ENCODE measurements at places on chromosomes 5 and 9. TPM values are rescaled to one million over a fixed set of nuclear protein-coding genes. Genes with fewer than 3 reads are reported as not detected.

- no peak overlapping the region for H3K4me3 ChIP-seq
- DNase-seq = peak; percentile 63
- no peak overlapping the region for H3K27ac ChIP-seq
Measured at GRCh38 chr9:38345851-38346755, 46.4 kb upstream of the ALDH1B1 start.

GRCh38 chr5:62762503-62762902 lies 183.9 kb downstream of the LRRC70 start:
- no peaks in the 10 kb centered on the region for H3K4me1 ChIP-seq
- H3K4me3 ChIP-seq = no peak overlapping the region
- DNase-seq = no peak

GRCh38 chr5:64340293-64340692 lies 165.5 kb upstream of the RGS7BP start:
- no peaks in the 10 kb centered on the region for H3K4me1 ChIP-seq
- H3K4me3 ChIP-seq = no peak overlapping the region
- H3K27ac ChIP-seq = no peak overlapping the region
- DNase-seq = no peak
- H3K27me3 ChIP-seq = no peaks in the 10 kb centered on the region
- H3K36me3 ChIP-seq = no peaks in the 10 kb centered on the region

GRCh38 chr5:73230264-73231245 lies 57.6 kb downstream of the TMEM174 start:
- H3K36me3 ChIP-seq = no peaks in the 10 kb centered on the region
- H3K4me1 ChIP-seq = peaks cover 22% of the 10 kb centered on the region
- no peak for DNase-seq
- H3K27ac ChIP-seq = no peak overlapping the region
- H3K4me3 ChIP-seq = no peak overlapping the region
- peaks cover 92% of the 10 kb centered on the region for H3K27me3 ChIP-seq

- H3K27ac ChIP-seq = no peak overlapping the region
- H3K4me3 ChIP-seq = no peak overlapping the region
- peaks cover 25% of the 10 kb centered on the region for H3K4me1 ChIP-seq
- H3K36me3 ChIP-seq = no peaks in the 10 kb centered on the region
- no peak for DNase-seq
Measured at GRCh38 chr5:38831909-38832308, 13.9 kb upstream of the OSMR start.

DNA sequence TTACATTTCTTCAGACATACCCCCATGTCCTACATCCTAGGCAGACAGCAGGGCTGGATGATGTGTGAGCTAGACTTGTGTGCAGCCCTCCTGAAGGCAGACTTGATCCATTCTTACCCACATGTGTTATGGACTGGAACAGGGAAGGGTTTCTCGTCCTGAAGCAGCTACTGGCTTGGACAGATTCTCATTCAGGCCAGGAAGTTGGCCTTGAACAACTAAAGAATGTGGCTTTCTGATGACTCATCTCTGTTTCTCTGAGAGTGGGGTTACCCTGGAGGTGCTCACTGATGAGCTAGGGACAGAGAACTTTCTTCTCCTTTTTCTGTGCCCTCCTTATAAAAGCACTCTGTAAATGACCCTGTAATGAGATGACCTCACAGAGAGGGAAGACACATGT lies 246.5 kb downstream of the PCSK5 start:
- DNase-seq = no peak
- no peak overlapping the region for H3K27ac ChIP-seq
- no peaks in the 10 kb centered on the region for H3K4me1 ChIP-seq
- H3K4me3 ChIP-seq = no peak overlapping the region

GRCh38 chr9:108166519-108166918 lies 677.0 kb upstream of the KLF4 start:
- no peaks in the 10 kb centered on the region for H3K27me3 ChIP-seq
- H3K4me1 ChIP-seq = no peaks in the 10 kb centered on the region
- no peaks in the 10 kb centered on the region for H3K36me3 ChIP-seq
- no peak overlapping the region for H3K27ac ChIP-seq

GRCh38 chr5:136811551-136811950 lies 446.2 kb upstream of the TRPC7 start:
- no peaks in the 10 kb centered on the region for H3K36me3 ChIP-seq
- no peaks in the 10 kb centered on the region for H3K4me1 ChIP-seq
- no peak for DNase-seq
- no peak overlapping the region for H3K27ac ChIP-seq
- H3K27me3 ChIP-seq = no peaks in the 10 kb centered on the region

DNA sequence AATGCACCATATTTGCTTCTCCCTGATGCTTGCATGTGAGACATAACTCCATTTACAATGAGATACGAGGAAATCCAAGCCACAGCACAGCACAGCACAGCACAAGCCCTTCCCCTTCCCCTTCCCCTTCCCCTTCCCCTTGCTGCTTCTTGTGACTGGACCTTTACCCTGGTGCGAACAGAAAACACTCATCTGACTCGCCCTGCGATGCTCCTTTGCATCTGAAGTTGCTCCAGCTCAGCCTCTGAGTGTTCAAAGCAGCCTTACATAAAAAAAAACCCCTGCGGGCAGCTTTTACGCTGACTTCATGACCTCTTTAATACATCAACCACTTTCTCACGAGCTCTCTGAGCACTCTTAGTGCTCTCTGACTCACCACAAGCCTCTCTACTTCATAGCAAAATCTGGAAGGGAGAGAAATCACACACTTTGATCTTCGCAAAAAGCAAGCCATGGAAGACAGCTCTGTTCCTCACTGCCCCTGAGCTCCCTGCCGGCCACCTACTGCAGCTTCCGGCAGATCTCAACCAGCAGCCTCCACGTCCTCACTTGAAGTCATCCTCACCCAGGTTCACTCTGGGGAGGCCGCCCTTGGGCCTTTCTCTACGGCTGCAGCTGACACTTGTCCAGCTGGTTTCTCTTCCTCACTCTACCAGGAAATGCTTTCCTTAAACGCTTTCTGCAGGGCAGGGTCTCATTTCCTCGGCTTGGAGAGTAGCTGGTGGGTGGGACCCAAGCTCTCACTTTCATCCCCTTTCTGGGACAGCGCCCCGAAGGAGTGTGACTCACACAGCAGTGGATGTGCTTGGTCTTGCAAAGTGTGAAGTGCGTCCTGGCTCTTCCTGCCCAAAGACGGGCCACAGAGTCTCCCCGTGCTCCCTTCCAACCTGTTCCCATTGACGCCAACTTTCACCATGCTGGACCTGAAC lies 5.3 kb downstream of the SLC34A1 start:
- no peaks in the 10 kb centered on the region for H3K36me3 ChIP-seq
- H3K4me3 ChIP-seq = no peak overlapping the region
- DNase-seq = no peak
- H3K4me1 ChIP-seq = peaks cover 51% of the 10 kb centered on the region

RLN2 gene
- total RNA-seq = 0.43 TPM

ABO gene
- total RNA-seq = 2.1 TPM

BTNL3 gene
- not detected for total RNA-seq

ACER2 gene
- 4.3 TPM for total RNA-seq
